Hepatocyte (in vitro differentiated cells): ENCODE measurements at places on chromosomes 7 and 10. TPM values are rescaled to one million over a fixed set of nuclear protein-coding genes. Genes with fewer than 3 reads are reported as not detected.

The TMEM229A gene
- 0.17 and 1.3 TPM in 2 replicates for total RNA-seq

The FAM25G gene
- total RNA-seq = not detected in 2 replicates

DNA sequence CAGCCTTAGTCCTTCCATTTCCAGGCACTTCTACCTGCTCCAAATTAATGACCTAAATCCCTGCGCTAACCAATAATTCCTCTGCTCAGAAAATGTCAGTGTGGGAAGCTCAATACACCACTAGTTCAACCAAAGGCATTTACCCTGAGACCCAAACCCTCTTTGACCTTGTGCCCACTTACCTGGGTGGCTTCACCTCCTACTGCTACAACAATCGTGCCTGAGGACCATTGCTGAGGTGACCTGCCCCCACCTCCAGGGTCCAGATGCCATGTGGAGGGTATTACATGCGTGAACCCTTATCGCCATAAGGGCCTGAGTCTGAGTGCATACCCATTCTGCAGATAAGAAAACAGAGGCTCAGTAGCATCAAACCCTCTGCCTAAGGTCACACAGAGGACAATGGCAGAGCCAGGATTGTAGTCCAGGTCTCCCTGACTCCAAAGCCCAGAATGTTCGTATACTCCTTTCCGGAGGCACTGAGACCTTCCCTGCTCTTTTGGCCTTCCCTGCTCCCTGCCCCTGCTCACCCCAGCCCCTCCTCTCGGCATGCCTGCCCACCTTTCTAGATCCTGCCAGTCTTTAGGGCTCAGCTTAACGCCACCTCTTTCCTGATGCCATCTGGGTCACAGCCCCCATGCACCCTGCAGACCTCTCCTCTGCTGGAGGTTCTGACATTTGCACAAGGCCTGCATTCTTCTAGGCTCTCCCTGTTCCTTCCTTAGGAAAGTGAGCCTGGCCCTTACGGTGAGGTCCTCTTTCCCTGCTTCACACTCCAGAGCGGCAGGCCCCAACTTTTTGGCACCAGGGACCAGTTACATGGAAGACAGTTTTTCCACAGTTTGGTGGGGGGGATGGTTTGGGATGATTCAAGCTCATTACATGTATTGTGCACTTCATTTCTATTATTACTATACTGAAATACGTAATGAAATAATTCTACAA, 94.9 kb downstream of the CHST15 start:
- DNase-seq = no peak
- no peak overlapping the region for H3K27ac ChIP-seq
- H3K36me3 ChIP-seq = no peaks in the 10 kb centered on the region
- H3K4me3 ChIP-seq = no peak overlapping the region
- H3K4me1 ChIP-seq = peaks cover 12% of the 10 kb centered on the region
- H3K27me3 ChIP-seq = no peaks in the 10 kb centered on the region

- no peaks in the 10 kb centered on the region for H3K36me3 ChIP-seq
- H3K27me3 ChIP-seq = no peaks in the 10 kb centered on the region
- DNase-seq = no peak
- H3K27ac ChIP-seq = no peak overlapping the region
Observed at GRCh38 chr7:116902867-116903266, 40.5 kb downstream of the CAPZA2 start.

DNA sequence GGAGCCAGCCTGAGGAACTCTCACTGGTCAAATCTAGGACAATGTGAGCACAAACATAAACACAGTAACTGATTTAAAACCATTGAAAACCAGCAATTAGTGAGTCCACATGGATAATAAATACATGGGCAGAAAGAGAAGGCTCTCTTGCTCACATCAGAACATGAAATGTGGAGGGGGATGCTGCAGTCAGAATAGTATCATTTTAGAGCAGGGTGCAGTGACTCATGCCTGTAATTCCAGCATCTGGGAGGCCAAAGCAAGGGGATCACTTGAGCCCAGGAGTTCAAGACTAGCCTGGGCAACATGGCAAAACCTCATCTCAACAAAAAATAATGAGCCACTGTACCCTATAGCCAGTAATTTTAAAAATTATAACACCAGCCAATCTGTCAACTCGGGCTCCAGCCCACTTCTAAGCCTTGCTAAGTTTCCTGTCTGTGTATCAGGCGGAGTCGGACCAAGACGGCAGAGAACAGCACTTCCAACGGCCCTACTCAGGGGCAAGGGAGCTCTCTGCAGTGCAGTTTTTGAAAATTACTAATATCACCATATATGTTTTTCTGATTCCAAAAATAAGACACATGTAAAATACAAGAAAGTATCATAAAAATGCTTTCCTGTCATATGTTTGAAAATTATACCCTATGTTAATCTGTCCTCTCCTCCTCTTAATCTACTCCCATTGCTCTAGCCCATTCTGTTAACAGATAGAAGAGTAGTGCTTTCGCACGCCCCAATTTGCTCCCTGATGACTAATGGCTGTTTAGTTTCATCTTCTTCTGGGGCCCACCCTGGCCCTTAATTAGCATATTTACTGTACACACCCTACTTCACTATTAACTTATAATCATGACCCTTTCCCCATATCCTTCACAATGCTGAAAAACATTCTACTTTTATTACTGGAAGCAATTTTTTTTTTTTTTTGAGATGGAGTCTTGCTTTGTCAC, 17.1 kb downstream of the URGCP start:
- H3K36me3 ChIP-seq = no peaks in the 10 kb centered on the region
- H3K4me3 ChIP-seq = no peak overlapping the region
- peaks cover 8% of the 10 kb centered on the region for H3K4me1 ChIP-seq

- no peak for DNase-seq
- H3K36me3 ChIP-seq = no peaks in the 10 kb centered on the region
- no peak overlapping the region for H3K27ac ChIP-seq
- H3K27me3 ChIP-seq = no peaks in the 10 kb centered on the region
- H3K4me1 ChIP-seq = no peaks in the 10 kb centered on the region
Observed at GRCh38 chr7:104794154-104794553, 219.9 kb upstream of the KMT2E start.

- DNase-seq = no peak
- no peaks in the 10 kb centered on the region for H3K36me3 ChIP-seq
- no peak overlapping the region for H3K4me3 ChIP-seq
- no peaks in the 10 kb centered on the region for H3K4me1 ChIP-seq
- no peak overlapping the region for H3K27ac ChIP-seq
Observed at GRCh38 chr7:107109955-107110354, 58.8 kb upstream of the HBP1 start.
